Activated CD8-positive, alpha-beta memory T cell treated with anti-CD3 and anti-CD28 coated beads for 24 hours (primary cell): ENCODE measurements at places on chromosomes 4 and X.

DNA sequence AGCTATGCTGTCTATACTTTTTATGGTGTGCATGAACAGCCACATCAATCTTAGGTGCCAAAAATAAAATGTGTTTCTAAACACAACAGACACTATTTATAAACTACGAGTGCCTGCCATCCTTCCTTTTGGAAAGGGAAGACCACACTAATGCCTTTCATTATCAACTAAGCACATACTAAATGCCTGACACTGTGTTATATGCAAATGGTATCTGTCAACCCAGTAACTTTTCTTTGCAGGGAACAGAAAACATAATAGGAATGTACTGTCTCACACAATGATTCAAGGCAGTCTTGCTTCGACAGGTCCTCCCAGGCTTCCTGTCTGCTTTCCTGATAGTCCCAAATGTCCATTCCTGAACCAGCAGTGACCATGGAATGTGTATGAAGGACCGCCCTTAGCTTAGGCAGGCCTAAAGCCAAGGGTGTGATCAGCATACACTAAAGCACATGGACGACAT is 43.8 kb downstream of the ADGRA3 start:
- no peak for DNase-seq

DNA sequence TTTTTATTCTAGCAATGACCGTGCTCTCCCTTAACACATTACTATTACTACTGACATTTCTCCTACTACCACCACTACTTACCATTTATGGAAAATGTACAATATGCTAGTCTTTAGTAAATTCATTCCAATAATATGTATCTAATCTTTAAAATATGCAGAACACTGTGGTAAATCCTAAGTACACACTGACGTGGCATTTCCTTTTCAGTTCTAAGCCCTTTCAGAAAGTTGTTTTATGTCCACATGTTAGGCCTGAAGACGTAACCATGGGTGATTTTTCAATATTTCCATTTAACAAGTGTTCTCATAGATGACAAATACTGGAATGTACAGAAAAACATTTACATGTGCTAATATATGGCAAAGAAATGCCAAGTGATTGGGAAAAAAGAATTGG is 268.6 kb upstream of the SLIT2 start:
- DNase-seq = no peak

- DNase-seq = no peak
Measured at GRCh38 chrX:56784666-56785065, 55.6 kb downstream of the NBDY start.

DNA sequence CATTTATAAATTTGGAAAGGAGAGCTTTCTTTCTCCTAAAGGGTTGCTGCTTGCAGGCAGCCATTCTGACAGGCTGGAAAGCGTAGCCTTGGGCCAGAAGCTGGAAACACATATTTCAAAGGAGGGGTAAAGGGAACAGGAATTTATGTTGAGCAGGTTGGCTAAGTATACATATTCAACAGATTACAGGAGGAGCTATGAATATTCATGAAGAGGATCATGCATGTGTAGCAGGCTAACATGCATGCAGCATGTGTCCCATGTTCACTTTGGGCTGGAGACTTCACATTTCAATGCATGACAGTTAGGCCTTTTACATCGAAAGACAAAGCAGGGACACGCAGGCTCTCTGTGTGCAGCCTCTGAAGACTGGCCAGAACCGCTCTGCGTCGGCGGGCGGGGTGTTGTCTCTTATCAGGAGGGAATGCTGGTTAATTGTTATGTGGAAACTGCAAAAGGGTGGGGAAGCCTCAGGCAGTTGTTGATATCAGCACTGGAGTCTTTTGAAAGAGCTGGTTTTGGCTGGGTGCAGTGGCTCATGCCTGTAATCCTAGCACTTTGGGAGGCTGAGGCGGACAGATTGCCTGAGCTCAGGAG is 31.5 kb downstream of the CASP3 start:
- no peak for DNase-seq

DNA sequence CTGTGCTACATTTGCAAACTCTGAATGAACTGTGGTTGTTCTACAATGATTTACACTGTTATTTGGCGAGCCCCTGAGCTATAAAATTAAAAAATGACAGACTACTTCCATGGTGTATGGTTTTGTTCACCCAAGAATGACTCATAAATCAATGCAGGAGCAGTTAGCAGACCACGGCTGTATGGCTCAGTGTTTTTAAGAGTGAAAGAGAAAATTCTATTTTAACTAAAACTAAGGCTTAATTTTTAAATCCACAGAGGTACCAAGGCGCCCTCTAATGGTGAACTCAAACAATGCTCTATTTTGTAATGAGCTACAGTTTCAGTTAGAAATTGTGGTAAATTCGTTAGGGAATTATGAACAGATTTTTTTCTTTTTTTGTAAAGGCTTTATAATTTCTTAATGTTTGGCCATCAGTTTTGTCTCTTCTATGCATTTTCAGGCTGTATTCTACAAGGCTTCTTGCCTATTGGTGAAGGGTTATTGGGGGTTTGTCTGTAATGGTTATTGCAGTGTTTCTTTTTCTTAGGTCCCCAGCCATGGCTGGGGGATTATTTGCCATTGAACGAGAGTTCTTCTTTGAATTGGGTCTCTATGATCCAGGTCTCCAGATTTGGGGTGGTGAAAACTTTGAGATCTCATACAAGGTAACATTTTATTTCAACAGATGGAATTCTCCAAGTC is 32.5 kb downstream of the HMGB2 start:
- no peak for DNase-seq

DNA sequence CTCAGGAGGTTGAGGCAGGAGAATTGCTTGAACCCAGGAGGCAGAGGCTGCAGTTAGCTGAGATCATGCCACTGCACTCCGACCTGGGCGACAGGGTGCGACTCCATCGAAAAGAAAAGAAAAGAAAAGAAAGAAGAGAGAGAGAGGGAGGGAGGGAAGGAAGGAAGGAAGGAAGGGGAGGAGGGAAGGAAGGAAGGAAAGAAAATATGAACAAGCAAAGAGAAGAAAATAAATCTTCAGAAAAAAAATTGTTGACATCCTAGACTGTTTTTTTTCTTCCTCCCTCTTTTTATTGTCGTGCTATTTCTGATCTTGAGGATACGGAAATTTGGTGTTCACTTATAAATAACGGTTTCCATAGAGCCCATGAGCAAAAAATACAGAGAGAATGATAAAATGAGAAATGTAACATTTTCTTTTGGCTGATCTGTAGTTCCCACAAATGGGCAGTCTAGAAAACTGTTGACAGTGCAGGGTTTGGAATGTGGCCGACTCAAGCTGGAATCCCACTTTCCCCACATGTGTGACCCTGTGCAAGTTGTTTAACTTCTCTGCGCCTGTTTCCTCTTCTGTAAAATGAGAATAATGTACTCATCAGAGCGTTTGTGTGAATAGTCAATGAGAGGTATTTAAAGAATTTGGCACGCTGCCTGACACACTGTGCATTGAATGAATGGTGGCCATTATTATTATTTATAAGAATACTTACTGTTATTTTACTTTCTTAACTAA is 19.4 kb downstream of the SORBS2 start:
- DNase-seq = no peak

GRCh38 chr4:109945056-109945455 is 32.4 kb downstream of the EGF start:
- DNase-seq = no peak

- DNase-seq = no peak
Measured at GRCh38 chr4:18529482-18529881, 507.9 kb upstream of the LCORL start.

- DNase-seq = no peak
Measured at GRCh38 chr4:70667740-70668535, 1.6 kb upstream of the JCHAIN start.

GRCh38 chr4:2831611-2832308 is 11.9 kb upstream of the ADD1 start:
- DNase-seq = peak; percentile 53

- DNase-seq = peak; percentile 61
Measured at GRCh38 chrX:19625612-19626011, 110.3 kb upstream of the MAP3K15 start.

DNA sequence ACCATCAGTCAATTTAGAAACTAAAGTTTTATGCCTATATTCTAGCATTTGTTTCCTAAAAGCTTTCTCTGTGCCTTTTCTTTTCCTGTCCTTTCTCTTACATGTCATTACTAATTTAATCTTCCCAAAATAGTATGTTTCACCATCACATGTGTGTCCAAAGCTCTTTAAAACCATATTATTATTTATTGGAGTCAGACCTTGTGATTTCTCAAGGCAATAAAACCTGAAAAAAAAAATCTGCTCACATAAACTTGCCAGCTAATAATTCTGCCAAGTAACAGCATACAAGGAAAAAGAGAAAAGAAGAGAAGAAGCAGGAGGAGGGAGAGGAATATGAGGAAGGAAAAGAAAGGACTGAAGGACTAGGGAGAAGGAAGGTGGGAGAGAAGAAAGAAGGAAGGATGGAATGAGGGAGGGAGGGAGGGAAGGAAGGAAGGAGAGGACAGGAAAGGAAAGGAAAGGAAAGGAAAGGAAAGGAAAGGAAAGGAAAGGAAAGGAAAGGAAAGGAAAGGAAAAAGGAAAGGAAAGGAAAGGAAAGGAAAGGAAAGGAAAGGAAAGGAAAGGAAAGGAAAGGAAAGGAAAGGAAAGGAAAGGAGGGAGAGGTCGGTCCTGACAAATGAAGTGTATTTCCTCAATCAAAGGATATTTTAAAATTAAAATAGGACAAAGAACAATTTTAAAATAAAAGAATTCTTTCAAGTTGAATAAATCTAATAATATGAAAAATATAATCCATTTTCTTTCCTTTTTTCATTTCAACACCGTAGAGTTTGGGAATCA is 57.4 kb downstream of the ANTXR2 start:
- no peak for DNase-seq

- DNase-seq = no peak
Measured at GRCh38 chr4:21780148-21780547, 168.4 kb downstream of the KCNIP4 start.

- no peak for DNase-seq
Measured at GRCh38 chr4:38842994-38843393, 13.6 kb downstream of the TLR6 start.
